ENCODE measurements at places on chromosomes 11 and 22. TPM values are rescaled to one million over a fixed set of nuclear protein-coding genes. Genes with fewer than 3 reads are reported as not detected.

- no peak for DNase-seq
Measured at GRCh38 chr11:112106070-112106469, 19.4 kb downstream of the SDHD start.

FAT3 gene
- polyA plus RNA-seq, result 1.0 TPM

- no peak for DNase-seq
Measured at GRCh38 chr22:41201141-41201540, 4.0 kb upstream of the L3MBTL2 start.

SLCO2B1 gene
- polyA plus RNA-seq, result 17.5 TPM

SLC25A18 gene
- 0.71 TPM for polyA plus RNA-seq

DNA sequence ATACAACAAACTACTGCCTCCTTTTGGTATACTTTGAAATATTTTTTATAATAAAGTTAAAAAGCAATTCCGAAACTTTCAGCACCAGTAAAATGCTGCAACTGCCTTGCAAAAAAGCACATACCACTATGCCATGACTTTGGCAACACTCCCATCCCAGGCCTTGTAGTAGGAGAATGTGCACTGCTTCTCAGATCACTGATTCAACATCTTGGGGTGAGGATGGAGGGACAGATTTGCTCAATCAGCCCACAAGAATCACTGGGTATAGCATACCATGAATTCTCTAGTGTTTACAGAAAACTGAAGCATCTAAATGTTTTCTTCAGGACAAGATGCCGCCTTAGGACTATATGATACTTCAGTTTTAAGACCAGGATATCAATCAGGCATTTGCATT lies 14.9 kb downstream of the EIF4ENIF1 start:
- no peak for DNase-seq

DNA sequence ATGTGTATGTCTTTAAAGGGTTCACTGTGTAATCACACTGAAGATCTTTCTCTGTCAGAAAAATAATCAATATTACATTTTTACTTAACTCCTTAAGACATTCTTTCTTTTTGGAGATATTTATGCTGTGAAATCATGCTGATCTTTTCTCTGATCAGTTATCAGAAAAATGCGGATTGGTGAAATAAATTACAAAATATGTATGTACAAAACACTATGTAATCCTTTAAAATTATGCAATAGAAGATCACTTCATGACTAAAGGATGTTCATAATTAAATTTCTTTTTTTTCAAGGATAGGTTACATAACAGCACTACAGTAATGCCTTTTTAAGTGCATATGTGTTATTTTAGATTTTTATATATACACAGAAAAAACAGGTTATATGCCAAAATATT lies 24.7 kb downstream of the BTBD10 start:
- no peak for DNase-seq

DNA sequence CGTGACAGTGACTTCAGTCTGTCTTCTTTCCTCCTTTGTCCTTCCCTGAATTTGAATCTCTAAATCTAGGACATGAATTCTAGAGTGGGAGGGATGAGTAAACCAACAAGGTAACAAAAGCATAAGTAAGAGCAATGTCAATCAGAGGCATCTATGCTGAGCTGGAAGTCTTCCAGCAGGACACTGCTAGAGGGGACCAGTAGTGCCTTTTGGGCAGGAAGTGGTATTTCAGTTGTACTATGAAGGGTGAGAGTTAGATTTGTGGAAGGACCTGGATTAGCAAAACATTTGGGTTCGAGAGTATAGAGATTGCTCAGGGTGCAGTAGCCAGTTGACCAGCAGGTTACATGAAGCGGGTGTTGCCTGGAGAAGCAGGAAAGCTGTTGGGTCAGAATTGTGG lies 40.3 kb downstream of the MEI1 start:
- DNase-seq, result no peak

GRCh38 chr22:40387746-40388145 lies 17.4 kb downstream of the SGSM3 start:
- no peak for DNase-seq
